ENCODE measurements at places on chromosomes 4 and X.

- no peak for DNase-seq
Measured at GRCh38 chr4:70979445-70980008, 13.9 kb upstream of the DCK start.

DNA sequence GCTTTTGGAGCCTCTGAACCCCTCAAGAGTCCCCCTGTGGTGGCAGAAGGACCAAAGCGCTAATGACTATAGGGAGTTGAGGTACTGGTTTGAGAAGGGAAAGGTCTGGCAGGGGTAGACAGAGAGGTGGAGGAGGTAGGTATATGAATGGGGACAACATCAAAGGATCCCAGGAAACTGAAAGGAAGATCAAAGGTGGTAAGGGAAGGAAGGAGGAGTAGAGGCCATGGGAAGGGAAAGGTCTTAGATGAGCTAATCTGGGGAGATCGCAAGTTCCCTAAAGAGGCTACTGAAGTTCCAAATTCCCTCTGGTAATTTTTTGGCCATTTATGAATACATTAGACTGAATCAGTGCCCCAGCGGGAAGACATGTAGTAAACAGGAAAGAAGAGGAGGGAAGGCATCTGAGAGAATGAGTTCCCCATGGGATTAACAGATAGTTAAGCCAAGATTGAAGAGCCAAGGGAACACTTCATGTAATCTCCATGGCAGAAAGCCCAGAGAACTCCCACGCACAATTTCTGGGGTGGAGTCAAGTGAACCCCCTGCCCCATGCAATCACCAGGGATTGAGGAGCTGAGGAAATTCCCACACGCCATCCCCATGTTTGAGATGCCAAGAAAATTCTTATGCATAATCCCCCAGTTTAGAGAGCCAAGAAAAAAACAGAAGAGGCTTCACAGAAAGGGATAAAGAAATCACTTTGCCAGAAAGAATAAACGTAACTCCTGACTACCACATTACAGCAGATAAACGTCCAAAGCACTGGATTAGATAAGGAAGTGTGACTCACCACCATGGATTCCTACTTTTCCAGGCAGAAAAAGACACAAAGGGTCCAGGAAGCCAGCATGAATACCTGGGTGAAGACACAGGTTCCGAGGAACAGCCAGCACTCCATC is 25.8 kb downstream of the ZNF630 start:
- DNase-seq, result no peak

- no peak for DNase-seq
Measured at GRCh38 chr4:154137320-154137905, 348.5 kb upstream of the SFRP2 start.

DNA sequence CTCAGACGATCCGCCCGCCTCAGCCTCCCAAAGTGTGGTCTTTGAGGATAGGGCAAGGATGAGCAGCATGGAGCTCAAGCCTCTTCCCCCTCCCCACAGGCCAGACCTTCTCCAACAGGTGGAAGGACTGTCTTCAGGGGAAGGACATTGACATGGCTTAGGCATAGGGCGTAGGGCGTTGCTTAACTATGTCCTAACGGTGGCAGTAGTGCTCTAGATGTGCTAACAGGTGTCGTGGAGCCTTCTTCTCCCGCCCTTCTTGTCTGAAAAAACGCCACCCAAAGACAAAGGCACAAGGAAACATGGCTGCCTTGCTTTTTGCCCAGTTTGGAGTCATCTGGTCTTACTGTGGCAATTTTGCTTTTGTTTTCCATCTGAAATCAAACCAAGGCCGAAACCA is 219.8 kb downstream of the OR13H1 start:
- DNase-seq, result no peak

DNA sequence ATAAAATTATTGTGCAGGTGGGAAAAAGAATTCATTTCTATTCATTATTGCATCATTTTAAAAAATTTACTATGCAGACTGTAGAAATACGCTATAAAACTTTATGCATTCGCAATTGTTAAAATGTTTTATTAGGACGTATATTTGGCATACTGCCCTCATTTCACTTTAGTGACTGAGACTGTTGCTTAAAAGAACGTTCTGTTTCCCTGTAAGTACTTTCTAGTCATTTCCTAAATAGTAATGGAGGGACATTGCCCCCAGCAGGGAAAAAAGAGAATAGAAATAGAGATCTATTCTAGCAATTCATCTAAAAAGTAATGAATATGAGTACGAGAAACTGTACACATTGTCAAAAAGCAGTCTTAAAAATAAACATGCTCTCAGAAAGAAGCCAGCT is 1295.8 kb upstream of the TENM3 start:
- DNase-seq, result no peak
